ENCODE measurements at places on chromosomes 7 and 10. TPM values are rescaled to one million over a fixed set of nuclear protein-coding genes. Genes with fewer than 3 reads are reported as not detected.

Gene HKDC1
- 0.56 TPM for total RNA-seq

Gene ZNF775
- total RNA-seq, result 1.8 TPM

Gene CALCR
- total RNA-seq, result 0.29 TPM

DNA sequence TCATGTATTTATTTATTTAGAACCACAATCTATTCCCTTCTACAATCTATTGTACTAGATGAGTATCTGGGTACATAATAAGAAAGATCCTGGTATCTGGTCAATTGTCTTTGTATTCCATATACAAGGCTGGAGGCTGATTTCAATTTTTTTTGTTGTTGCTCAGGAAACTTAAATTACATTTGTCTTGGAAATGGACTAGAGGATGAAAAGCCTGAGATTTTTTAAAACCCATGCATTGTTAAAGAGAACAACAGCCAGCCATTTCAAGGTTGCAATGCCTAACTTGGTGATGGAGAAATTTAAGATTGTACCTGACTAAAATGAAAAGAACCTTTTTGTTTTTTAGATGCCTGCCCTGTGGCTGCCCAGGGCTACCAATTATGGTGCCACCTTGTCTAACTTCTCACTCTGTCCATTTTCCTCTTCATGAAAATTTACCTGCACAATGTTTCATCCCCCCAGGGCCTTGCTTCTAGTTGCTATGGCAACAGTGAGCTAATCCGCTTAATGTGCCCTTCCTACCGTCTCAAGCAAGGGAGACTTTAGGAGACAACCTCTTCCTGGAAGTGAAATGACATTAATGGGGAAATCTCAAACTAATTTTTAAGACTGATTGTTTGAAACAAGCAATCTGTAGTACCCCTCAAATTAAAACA is 203.7 kb upstream of the PHYHIPL start:
- ATAC-seq, result peak; percentile 53

- no peak for ATAC-seq
Observed at GRCh38 chr7:18445916-18446520, 49.5 kb upstream of the HDAC9 start.

GRCh38 chr10:9508606-9509005 is 1454.1 kb downstream of the GATA3 start:
- no peak for ATAC-seq

GRCh38 chr7:17166824-17167379 is 131.6 kb upstream of the AHR start:
- ATAC-seq, result no peak

- no peak for ATAC-seq
Observed at GRCh38 chr10:80452069-80452468, 2.0 kb upstream of the TSPAN14 start.

GRCh38 chr7:129252128-129252527 is 27.3 kb downstream of the AHCYL2 start:
- peak; percentile 41 for ATAC-seq

- ATAC-seq, result peak; percentile 56
Observed at GRCh38 chr10:31574577-31574976, 255.6 kb downstream of the ZEB1 start.

GRCh38 chr10:89001729-89002072 is 11.1 kb downstream of the FAS start:
- peak; percentile 44 for ATAC-seq

DNA sequence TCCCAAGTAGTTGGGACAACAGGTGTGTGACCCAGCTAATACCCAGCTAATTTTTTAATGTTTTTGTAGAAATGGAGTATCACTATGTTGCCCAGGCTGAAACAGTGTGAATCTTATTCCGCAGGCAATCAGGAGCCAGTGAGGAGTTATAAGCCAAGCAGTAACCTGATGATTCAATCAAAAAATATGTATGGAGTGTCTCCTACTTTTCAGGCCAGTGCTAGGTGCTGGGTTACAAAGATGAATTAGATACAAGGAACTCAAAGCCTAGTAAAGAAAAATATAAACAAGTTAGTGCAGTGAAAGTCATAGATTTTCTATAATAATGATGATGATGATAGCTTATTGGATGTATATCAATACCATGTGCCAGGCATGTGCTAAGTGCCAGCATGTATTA is 13.2 kb upstream of the IFRD1 start:
- no peak for ATAC-seq

DNA sequence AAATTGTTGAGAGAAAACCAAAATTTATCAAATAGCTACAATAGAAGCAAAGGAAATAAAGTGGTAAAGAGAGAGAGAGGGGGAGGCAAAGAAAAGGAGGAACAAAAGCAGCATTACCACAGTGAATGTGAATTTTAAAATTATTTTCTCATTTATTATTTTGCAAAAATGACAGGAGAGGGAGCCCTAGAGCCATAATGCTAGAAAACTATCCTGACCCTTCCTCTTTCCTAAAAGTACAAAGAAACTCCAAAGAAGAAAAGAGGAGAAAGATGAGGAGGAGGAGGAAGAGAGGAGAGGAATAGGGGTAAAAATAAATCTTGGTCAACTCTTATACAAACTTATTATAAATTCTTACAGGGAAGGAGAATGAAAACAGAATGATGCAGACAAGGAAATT is 921.5 kb downstream of the NRG3 start:
- no peak for ATAC-seq

DNA sequence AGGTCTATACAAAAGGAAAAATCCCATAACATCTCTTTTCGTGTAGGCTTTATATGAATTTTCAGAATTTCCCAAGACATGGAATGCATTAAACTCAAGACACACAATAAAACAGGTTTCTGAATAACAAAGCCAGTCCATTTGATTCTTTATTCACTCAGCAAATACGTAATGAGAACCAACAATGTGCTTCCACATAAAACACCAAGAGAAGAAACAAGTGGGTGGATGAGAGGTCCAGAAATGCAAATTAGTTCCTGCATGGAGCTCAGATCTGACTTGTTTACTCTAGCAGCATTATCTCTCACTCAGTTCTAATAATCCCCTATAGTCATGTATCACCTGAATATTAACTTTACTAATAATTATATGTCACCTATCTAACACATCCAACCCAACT is 249.5 kb downstream of the LRRTM3 start:
- ATAC-seq, result no peak

- no peak for ATAC-seq
Observed at GRCh38 chr7:133502498-133502897, 249.6 kb downstream of the EXOC4 start.

DNA sequence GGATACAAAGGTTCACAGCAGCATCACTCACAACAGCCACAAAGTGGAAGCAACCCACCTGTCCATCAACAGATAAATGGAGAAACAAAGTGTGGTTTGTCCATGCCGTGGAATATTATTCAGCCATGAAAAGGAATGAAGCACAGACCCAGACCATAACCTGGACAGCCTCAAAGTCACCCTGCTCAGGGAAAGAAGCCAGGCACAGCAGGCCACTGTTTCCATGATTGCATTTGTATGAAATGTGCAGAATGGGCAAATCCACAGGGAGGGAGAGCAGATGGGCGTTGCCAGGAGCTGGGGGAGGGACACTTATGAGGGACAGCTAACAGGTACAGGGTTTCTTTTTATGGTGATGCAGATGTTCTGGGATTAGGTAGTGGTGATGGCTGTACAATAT is 30.3 kb downstream of the FOXL3 start:
- ATAC-seq, result no peak

- ATAC-seq, result peak; percentile 30
Observed at GRCh38 chr7:155762655-155763054, 49.6 kb downstream of the SHH start.

DNA sequence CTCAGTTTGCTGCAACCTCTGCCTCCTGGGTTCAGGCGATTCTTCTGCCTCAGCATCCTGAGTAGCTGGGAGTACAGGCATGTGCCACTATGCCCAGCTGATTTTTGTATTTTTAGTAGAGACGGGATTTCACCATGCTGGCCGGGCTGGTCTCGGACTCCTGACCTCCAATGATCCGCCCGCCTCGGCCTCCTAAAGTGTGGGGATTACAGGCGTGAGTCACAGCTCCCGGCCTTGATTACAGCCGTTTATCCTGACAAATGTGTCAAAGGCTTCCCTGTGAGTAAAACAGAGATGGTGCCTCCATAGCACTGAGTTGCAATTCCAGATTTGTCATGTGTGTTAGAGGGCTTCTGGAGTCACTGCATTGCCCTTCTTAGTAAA is 273.7 kb downstream of the CCDC3 start:
- peak; percentile 13 for ATAC-seq

DNA sequence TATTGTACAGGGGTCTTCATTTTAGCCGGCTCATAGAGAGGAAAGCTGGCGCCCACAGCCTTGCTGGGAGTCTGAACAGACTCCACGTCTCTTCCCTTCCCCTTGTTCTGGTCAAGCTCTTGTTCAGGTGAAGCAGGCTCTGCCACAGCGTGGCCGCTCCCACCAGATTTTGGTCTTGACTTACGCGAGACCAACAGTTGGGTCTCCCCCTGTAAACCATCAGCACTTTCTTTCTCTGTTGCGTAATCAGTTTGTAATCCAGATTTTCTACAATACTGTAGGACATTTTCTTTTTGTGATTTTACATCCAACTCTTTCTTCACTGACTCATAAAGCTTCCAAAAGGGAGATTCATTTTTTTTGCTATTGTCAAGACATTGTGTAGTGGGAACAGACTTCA is 10.9 kb downstream of the MKI67 start:
- ATAC-seq, result no peak

DNA sequence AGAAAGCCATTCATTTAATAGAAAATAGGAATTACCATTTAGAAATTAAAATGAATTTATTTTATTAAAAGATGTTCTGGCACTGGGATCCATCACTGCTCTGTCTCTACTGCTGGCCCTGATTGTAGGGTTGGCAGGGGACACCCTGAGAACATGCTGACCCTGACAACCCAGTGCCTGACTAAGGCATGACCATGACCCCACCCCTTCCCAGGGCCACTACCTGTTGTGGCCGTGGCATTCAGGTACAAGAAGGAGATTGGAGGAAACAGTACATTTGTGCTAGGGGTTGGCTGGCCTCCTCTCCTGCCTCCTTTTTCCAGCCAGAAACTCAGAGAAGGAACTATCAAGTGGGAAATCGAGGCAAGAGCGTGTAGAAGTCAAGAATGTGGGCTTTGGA is 197.0 kb upstream of the ZMIZ1 start:
- ATAC-seq, result no peak

- ATAC-seq, result no peak
Observed at GRCh38 chr7:81534446-81534845, 235.4 kb downstream of the HGF start.
